ENCODE measurements at places on chromosomes 3 and 15.

- DNase-seq = no peak
Measured at GRCh38 chr3:26246901-26247300, 375.7 kb upstream of the LRRC3B start.

DNA sequence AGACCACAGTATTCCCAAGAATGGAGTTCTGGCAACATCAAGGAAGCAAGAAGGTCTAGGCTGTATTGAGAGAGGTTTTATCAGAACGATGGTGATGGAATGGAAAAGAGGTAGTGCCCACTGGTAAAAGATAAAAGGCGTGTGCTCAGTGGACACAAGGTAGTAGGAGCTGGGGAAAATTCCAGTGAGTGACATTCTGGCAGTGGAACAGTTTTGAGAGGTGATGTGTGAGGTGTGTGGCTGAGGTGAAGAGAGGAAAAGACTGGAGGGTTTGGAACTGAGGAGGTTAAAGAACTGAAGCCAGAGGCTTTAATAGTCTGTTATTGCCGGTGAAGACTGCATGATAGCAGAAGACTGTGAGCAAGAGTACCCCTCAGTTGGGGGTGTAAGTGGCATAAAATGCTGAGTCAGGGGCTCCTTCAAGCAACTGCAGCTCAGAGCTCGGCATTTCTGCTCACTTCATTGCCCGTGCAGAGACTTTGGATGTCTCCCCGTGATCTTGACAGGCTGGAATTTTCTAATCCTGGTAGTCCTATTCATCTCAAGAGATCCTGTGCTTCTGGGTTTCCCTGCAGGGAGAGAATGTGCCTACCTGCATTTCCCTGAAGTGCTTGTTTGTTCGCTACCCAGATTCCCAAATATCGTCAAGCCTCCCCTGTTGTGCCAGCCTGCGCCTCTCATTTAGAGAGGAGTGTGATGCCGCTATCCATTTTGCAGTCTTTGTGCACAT, 191.0 kb downstream of the SATB1 start:
- no peak for DNase-seq

- DNase-seq = no peak
Measured at GRCh38 chr3:184776916-184777315, 35.0 kb upstream of the VPS8 start.

- peak; percentile 42 for DNase-seq
Measured at GRCh38 chr3:164113371-164114332, 964.6 kb downstream of the SI start.

DNA sequence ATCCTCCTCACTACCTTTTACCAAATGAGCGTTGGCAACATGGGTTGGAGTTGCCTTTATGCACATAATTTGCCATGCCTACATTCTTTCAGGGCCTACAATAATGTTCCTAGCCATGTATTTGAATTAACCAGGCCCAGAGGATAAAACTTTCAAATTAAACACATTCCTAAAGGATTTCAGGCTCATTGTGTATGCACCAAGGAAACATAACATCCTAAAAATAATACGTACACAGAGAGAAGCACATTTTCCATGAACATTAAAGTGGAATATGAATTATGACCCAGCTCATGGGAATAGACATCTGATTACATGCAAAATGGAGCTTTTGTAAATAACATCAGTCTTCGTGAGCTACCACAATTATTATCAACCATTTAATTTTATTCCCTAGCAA, 203.3 kb downstream of the RORA start:
- no peak for DNase-seq

DNA sequence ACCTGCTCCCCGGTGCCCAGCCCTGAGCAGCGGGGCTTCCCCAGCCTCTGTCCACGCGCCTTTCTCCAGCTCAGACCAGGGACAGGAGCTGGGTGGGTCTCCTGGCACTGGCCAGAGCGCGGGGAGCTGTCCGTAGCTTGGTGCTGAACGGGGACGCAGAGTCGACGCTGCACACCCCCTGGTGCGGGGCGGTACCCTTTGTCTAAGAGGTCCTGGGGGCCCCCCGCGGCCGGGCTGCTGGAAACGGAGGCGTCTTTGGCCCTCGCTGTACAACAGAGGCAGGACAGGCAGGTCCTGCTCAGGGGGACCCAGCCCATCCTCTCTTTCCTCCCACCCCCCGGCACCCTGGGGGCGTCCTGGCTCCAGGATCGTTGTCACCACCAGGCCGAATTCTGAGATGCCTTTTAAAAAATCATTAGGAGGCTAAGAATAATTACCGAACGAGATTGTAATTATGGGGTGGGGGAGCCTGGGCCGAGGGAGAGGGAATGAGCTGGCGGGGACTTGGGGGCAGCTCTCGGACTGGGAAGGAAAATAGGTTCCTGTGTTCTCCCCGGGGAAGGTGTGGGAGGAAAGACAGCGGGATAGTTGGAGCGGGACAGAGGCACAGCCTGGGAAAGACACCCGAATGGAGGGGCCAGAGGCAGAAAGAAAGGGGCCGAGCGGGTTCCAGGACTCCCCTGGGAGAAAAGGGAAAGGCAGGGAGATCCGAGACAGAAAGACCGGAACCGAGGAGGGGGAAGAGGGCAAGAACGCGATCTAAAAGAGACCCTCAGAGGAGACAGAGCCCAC, 4.1 kb upstream of the SKOR1 start:
- peak; percentile 75 for DNase-seq

GRCh38 chr3:115042351-115042750, 104.7 kb downstream of the ZBTB20 start:
- DNase-seq = no peak

- no peak for DNase-seq
Measured at GRCh38 chr15:66940368-66940767, 125.0 kb upstream of the SMAD3 start.

- DNase-seq = no peak
Measured at GRCh38 chr15:81286621-81287121, 37.3 kb downstream of the STARD5 start.

DNA sequence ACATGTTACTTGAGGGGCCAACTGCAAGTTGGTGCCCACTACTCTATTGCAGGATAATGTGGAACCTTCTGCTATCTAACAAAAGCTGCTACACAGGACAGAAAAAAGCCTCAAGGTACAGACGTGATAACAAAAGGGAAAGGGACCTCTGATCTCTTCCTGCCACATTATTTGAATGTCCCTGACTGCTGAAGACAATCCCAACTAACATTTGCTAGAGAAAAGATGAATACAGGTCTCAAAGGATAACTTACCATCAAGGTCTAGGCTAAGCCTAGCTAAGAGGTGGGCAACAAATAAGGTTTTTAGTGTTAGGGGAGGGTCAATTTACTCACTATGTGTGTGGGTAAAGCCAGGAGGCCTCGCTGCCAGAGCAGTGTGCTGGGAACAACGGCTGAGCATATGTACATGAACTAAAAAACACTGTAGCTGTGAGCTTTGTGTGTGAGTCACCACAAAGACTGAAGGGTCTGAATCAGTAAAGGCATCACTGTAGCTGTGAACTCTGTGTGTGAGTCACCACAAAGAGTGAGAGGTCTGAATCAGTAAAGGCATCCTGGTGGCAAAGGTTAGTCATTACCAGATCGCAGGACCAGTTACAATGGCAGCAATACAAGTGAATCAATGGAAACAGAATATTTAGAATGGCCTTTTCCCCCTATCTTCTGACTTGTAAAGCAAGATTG, 111.7 kb downstream of the LMLN start:
- no peak for DNase-seq

DNA sequence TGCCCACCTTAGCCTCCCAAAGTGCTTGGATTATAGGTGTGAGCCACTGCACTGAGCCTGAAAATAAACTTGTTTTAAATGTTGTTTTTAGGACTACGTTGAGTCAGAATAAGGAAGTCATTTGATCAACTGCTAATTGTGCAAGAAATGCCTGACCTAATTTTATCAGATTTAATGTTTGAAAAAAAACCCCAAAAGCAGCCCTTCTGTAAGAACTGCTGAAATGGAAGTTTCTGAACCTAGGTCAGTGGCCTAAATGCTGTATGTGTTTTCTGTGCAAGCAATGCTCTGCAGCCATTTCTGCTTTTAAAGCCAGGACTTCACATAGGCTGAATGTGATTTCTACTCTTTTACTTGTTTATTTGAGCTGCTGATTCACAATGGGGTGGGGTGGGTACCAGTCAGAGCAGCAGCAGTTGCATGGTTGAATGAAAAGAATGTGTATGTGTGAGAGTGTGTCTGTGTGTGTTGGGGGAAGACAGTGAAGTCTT, 6.6 kb downstream of the GPX1 start:
- DNase-seq = no peak

DNA sequence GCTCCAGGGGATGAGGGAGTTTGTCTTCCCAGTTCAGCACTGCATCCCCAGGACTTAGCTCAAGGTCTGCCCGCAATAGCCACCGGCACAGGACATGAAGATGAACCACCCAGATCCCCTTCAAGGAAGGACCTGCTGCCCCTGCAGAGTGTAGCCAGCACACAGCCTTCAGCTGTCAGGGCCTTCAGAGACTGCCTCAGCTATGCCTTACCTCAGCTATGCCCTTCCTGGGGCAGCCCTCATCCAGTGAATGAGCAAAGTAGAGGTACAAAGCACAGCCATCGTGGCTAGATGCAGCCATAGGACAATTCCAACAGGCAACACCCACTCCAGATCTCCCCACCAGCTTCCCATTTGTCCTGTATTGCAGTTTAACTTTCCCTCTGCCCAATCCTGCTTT, 291.2 kb upstream of the STT3B start:
- no peak for DNase-seq

DNA sequence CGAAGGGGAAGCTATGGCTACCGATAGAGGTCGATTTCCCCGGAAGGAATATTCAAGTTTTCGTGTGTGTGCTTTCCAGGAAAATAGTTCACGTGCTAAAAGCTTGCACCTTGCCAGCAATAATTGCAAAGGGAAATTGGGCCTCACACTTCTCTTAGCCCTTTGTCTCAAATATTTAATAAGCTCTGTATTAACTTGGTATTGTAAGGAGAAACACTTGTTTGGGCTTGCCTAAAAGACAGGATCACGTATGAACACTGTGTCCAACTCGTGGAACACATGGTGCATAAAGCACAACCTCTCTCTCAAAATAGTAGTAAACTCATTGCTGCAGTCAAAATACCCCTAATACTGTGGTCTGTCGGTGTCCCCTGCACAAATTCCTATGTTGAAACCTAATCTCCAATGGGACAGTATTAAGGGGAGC, 352 bp upstream of the TMF1 start:
- DNase-seq = no peak

DNA sequence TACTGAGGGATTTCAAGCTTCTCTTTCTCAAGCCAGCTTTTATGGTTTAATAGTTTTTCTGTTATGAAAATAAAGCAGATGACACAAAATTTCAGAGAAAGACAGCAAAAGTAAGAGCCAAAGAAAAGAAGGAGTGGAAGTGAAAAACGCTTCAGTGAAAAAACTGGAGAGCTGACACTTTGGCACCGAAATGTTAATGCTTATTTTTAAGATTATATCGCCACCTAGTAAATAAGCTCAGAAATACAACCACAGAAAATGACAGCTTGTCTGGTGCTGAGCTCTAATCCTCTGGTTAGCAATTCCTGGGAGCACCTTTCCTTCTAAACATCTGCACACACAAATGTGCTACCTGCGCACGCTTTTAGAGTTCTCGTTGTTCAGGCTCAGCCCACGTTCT, 101.6 kb downstream of the ZPLD1 start:
- DNase-seq = peak; percentile 60

GRCh38 chr3:85228966-85229365, 270.2 kb downstream of the CADM2 start:
- no peak for DNase-seq

GRCh38 chr15:79933231-79933630, 36.4 kb upstream of the MTHFS start:
- no peak for DNase-seq

- no peak for DNase-seq
Measured at GRCh38 chr15:72792431-72792830, 8.9 kb upstream of the ADPGK start.

DNA sequence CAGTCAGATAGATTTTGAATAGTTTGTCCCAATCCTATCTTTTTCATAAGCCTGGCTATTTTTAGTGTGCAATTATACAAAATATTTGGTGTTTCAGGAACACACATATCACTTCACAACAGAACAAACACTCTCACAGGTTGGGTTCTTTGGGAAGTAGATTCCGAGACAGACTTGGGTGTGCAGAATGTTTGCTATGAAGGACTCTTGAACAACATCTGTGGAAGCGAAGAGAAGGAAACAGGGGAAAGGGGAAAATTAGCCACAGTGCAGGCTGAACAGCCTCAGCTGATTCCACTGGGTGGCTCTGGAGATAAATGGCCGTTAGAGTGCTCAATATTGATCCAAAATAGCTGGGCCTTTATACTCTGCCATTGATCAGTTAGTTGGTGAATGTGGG, 61.8 kb downstream of the GUCA1C start:
- no peak for DNase-seq

GRCh38 chr3:16109929-16110328, 64.6 kb upstream of the GALNT15 start:
- DNase-seq = no peak

GRCh38 chr15:101178931-101179330, 72.9 kb downstream of the CHSY1 start:
- DNase-seq = no peak

DNA sequence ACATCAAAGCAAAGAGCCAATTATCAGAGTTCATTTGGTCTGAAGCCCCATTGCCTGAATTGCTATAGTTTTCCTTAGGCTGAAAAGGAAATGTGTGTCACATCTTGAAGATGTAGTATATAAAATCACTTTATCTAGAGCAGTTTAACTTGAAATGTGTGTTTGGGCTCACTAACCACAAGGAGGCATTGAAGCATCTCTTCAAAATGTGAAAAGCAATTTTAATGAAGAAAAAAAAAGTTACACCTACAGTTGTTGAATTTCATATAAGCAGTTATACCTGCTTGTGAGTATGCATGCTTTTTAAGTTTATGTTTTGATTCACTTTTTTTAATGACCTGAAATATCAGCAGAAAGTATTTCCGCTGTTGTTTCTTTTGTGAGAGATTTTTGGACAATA, 129.3 kb downstream of the IQCH start:
- DNase-seq = no peak

- DNase-seq = no peak
Measured at GRCh38 chr3:132161608-132162007, 126.8 kb upstream of the CPNE4 start.

DNA sequence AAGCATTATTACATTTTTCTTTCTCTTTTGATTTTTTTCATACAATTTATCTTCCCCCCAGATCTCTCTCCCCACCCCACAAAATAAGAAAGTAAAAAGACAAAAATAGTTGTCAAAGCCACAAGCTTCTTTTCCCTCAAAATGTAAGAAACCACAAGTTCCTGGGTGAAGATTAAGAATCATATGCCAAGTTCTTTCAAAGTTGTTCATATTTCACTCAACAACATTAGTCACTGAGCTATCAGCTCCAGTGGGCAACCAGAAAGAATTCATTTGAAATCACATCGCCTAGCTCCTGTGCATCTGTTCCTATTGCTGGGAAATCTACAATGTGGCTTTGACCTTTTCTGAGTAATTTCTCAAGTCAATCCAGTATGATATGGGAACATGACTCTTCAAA, 681.6 kb upstream of the ARPP21 start:
- DNase-seq = no peak

GRCh38 chr3:183845608-183846288, 20.4 kb upstream of the MAP6D1 start:
- DNase-seq = no peak

GRCh38 chr15:94968133-94968532, 736.8 kb downstream of the MCTP2 start:
- DNase-seq = no peak

- DNase-seq = no peak
Measured at GRCh38 chr15:64921711-64922110, 10.0 kb downstream of the ANKDD1A start.

- peak; percentile 69 for DNase-seq
Measured at GRCh38 chr3:137762674-137763593, 1.2 kb upstream of the SOX14 start.

Measured in retina (tissue), 1 donor.